ENCODE measurements at places on chromosomes 4 and X.
A peak's percentile ranks its signal among the peaks of the same experiment; 100 is the strongest.

- no peak for DNase-seq
These were observed 1352.1 kb upstream of the DIAPH2 start for GRCh38 chrX:95332530-95332929.

GRCh38 chr4:184420881-184421416 is 53.4 kb downstream of the IRF2 start:
- no peak for DNase-seq

- no peak for DNase-seq
These were observed 65.1 kb downstream of the PPP3CA start for GRCh38 chr4:101282076-101282844.

DNA sequence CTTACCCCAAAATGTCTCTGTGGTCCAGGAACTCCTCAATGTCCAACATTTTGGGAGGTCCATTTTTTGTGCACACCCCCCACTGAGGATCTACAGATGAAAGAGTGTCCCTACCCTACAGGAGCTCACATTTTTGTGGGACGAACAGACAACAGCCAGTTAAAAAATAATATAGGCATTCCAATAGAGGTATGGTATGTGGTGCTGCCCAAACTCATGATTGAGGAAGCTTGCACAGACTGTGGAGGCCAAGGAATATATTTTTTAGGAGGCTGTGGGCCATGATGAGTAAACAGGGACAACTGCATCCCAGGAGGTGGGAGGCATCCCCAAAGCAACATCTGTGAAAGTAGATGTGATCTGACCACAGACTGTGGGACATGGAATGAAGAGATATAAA is 181.0 kb upstream of the HCCS start:
- DNase-seq, result no peak

GRCh38 chr4:98939892-98940298 is 11.0 kb upstream of the EIF4E start:
- no peak for DNase-seq

GRCh38 chrX:40866893-40867292 is 131.6 kb upstream of the MED14 start:
- no peak for DNase-seq

DNA sequence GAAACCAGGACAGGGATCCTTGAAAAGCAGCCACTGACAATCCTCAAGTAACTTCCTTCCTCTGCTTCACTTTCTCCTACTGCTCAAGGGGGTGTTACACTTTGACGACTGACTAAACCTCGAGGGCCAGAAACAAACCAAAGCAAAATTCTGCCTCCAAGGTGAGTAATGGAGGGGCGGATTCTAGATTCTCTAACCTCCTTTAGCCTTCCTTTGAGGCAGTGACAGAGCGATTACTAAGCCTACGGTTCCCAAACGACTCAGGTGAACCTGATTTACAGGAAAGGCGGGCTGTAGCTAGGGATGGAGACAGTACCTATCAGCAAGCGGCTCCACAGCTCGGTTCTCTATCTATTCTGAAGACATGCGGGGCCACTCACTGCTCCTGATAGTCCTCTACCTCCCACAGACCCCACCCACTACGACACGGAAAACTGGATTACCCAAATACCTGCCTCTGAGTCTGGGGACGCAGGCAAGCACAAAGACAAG is 487 bp downstream of the TBCK start:
- DNase-seq, result no peak

GRCh38 chrX:121150217-121150616 is 102.8 kb downstream of the GLUD2 start:
- no peak for DNase-seq

DNA sequence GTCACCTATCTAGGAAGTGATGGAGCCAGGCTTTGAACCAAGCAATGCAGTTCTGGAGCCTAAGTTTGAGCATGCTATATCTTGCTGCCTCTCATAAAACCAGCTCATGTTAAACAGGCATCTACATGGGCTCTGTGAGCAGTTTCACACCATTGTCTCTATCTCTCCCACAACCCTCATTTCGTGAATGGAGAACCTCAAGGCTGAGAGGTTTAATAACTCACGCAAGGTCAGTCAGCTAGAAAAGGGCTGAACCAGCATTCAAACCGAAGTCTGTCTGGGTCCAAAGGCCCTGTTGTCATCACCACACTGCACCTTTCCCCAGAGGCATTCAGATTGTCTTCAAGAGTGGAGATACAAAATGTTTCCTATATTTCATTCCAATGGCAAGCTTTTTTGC is 369.2 kb downstream of the MID1IP1 start:
- DNase-seq, result no peak

- no peak for DNase-seq
These were observed 53.2 kb downstream of the ACSL4 start for GRCh38 chrX:109679820-109680219.

DNA sequence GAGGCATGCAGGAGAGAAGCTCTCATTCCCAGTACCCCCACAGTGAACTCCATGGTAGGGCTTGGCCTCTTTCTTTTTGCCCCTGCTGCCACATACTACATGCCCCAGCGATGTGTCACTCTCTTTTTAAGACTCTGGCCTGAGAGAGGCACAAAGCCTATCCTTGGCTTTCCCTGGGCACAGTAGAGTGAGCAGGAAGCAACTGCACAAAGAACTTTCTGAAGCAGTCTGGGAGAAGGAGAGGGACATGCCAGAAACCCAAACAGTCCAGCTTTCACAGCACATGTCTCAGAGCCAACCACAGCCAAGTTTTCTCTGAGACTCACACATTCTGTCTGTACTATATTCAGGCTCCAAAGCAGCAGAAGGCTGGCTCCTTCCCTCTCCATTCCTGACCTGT is 7.9 kb upstream of the NALF2 start:
- no peak for DNase-seq

DNA sequence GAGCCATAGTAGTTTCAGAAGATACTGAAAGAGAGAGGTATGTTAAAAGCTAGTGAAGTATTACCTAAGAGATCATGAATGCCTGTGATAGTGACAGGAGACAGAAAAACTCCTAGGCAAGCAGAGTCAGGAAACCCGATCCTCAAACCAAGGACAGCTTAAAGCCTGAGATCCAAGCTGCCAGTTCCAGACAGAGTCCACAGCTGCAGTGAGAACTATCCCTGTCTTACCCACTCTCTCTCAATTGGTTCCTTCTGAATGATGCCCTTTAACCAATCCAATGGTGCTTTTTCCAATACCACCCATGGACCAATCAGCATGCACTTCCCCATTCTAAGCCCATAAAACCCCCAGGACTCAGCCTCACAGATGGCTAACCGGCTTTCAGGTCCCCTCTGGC is 90.4 kb upstream of the PCDH10 start:
- no peak for DNase-seq

DNA sequence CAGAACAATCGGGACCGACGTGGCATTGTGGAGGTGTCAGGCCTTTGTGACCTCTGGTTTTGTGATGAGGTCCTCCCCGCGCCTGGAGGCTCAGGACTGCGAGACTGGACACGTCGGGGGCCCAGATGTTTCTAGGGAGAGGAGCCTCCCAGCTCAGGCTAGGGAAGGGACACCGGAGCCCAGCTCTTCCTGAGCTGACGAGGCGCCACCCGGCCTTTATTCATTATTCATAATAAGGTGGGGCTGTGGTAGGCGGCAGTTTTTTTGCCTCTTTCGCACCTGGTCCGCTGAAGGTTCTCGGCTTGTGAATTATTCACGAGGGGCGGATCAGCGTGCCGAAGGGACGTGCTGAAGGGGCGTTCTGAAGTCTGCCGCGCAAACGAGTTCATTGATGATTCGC is 2.3 kb upstream of the UBA1 start:
- DNase-seq, result peak; percentile 47

GRCh38 chrX:134653835-134654234 is 4.4 kb downstream of the PLAC1 start:
- no peak for DNase-seq

GRCh38 chr4:94806376-94806775 is 48.6 kb downstream of the BMPR1B start:
- DNase-seq, result no peak

GRCh38 chr4:13007802-13008470 is 476.2 kb downstream of the RAB28 start:
- DNase-seq, result no peak

DNA sequence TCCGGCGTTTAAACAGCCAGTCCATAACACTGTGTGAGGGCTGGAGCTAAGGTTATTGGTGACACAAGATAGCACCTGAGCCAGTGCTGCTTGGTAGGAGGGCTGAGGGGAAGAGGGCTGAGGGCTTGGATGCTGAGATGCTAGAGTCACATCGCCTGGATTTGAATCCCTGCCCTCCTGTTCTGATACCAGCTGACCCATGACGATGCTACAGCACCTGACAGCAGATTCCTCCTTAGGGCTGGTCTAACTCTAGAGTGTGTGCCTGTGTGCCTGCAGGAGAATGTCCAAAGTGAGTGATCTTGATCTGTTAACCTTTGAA is 102.5 kb downstream of the PTTG2 start:
- no peak for DNase-seq

DNA sequence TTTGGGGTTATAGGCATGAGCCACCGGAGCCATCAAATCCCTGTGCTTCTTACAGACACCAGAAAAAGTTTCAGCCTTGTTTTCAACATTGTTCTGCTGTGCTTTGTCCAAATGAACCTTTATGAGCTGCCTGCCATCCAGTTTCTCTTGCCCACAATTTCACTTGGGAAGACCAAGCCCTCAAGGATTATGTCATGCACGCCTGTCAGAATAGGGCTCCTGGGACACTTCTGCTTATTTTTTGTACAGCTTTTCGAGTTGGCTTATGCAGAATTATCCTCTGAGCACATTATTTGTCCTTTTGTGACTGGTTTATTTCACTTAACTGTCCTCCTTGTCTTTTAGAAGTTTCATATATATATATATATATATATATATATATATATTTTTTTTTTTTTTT is 16.2 kb downstream of the UBE2K start:
- no peak for DNase-seq

- DNase-seq, result no peak
These were observed 256.1 kb upstream of the STS start for GRCh38 chrX:6891404-6891803.

DNA sequence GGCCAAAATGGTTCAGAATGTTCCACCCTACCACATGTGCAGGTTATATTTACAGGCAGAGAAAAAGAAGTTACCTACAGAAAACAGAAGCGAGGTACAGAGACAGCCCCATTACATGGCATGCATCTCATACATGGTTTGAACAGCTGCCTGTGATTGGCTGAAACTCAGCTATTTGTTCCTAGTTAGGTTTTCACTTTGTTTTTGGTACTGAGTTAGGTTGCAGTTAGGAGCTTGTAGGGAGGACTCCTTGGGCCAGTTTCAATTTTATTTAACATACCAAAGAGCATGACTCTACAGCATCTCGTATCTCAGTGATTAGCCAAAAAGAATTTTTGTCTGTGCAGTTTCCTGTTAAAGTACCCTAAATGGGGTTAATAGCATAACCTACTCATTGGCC is 392.0 kb downstream of the MAPK10 start:
- no peak for DNase-seq

GRCh38 chr4:141119071-141119470 is 14.2 kb downstream of the RNF150 start:
- no peak for DNase-seq

- DNase-seq, result no peak
These were observed 1065.7 kb upstream of the FTHL17 start for GRCh38 chrX:32137525-32137924.

- no peak for DNase-seq
These were observed 48.5 kb downstream of the ZCCHC12 start for GRCh38 chrX:118872102-118872566.

- DNase-seq, result no peak
These were observed 73.7 kb downstream of the GEMIN8 start for GRCh38 chrX:13955975-13956374.

DNA sequence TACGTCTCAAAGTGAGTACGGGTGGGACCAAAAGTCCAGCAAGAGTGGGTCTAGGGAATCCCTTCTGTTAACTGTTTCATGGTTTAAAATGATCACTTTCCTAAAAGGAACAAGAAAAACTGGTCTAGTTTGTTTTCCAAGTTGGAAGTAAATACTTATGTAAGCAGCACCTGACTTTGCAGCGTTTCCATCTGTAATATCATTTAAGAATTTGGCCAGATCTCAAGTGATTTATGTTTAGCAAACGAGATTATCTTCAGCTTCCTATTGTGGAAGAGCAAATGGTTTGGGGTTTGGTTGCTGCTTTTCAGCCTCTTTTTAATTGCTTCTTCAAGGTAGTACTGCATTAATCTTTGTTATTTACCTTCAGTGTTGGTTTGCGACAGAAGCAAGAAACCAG is 50.4 kb downstream of the FHIP1A start:
- DNase-seq, result no peak

DNA sequence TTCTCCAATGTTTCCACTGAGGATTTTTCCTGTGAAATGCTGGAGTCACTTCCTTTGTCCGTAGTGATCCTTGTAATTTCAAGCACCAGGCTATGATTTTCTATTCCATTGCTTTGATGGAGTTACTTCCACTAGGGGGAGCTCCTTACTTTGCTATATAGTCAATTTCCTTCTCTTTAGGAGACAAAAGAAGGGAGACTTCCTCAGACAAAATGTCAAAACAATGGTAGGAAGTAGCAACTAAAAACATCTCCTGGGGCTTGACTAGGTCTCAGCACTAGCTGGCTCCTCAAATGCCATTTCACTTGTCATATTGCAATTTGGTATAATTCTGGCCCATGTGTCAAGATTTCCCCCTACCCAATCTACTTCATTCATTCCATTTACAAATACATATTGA is 24.1 kb downstream of the ZCCHC12 start:
- no peak for DNase-seq

Measured in T-cell (primary cell).